ENCODE measurements at places on chromosomes 13 and 19.

GRCh38 chr13:97810152-97810551 is 143.3 kb upstream of the IPO5 start:
- DNase-seq = peak; percentile 5

GRCh38 chr19:18742838-18743783 is 48.0 kb downstream of the COMP start:
- DNase-seq = no peak

GRCh38 chr13:71871844-71872243 is 4.8 kb upstream of the DACH1 start:
- no peak for DNase-seq

DNA sequence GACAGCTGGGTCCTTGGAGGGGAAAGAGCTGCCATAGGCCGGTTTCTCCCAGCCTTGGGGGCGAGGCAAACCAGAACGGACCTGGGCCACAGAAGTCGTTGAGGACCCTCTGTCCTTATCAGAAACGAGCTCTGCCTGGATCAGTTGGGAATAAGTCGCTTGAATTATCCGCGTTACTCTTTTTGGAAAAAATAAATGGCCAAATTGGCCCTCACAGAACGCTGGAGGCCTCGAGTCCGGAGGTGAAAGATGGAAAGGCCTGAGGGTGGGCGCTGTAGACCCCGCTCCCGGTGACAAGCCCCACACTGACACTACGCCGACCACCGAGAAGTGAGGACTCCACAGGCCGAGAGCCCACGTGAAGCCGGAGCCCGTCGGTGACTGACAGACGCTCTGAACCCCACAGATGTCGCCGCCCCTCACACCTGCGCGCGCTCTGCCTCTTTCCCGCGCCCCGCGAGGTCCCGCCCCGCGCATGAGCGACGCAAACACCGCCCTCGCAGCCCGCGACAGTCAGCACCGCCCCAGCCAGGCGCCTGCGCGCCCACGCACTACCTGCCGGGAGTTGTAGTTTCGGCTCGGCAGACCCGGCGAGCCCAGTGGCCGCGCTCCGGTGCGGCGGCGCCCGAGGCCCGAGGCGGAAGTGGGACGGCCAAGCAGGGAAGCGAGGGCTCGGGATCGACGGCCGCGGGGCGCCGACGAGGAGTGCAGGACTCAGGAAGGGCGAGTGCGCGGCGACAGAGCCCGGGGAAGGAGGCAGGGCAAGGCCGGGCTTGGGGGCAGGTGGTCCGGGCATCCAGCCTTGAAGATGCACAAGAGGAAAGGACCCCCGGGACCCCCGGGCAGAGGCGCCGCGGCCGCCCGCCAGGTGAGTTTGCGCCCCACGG is at the start of the genes BRME1 and CC2D1A:
Gene BRME1 (minus strand): TSS at position 484 of the 887 bp plus-strand sequence. CDS start 1,225 bp downstream, outside the sequence.
Gene CC2D1A (plus strand): TSS at position 568 of the 887 bp plus-strand sequence. CDS start 241 bp downstream, at position 809.
- DNase-seq = peak; percentile 85
